ENCODE measurements at places on chromosomes 5 and 9. TPM values are rescaled to one million over a fixed set of nuclear protein-coding genes. Genes with fewer than 3 reads are reported as not detected.

DNA sequence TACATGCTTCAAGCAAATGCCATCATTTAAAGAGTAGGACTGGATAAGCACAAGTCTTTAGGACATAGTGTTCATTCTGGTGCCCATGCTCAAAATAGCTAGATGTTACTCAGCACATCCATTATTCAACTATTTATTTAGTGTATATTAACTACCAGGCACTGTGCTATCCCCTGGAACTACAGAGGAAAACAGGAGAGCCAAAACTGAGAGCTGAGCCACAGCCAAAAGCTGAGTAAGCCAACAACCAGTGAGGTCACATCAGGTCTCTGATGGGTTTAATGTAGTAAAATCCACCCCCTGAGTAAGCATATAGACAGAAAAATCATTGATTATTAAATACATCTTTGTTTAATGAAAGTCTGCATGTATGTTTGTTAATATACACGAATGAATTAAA lies 469.3 kb upstream of the DMAC1 start:
- no peak for DNase-seq

GRCh38 chr9:134293611-134294152 lies 32.6 kb upstream of the RXRA start:
- no peak for DNase-seq

DNA sequence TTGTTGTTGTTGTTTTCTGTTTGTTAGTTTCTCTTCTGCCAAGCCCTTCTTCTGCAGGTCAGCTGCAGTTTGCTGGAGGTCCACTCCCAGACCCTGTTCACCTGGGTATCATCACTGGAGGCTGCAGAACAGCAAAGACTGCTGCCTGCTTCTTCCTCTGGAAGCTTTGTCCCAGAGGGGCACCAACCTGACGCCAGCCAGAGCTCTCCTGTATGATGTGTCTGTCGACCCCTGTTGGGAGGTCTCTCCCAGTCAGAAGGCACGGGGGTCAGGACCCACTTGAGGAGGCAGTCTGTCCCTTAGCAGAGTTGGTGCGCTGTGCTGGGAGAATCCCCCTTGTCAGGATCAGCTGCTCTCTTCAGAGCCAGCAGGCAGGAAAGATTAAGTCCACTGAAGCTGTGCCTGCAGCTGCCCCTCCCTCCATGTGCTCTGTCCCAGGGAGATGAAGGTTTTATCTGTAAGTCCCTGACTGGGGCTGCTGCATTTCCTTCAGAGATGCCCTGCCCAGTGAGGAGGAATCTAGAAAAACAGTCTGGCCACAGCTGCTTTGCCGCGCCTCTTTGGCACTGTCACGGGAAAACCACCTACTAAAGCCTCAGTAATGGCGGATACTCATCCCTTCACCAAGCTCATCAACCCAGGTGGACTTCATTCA lies 299.2 kb downstream of the EDIL3 start:
- DNase-seq = no peak

DNA sequence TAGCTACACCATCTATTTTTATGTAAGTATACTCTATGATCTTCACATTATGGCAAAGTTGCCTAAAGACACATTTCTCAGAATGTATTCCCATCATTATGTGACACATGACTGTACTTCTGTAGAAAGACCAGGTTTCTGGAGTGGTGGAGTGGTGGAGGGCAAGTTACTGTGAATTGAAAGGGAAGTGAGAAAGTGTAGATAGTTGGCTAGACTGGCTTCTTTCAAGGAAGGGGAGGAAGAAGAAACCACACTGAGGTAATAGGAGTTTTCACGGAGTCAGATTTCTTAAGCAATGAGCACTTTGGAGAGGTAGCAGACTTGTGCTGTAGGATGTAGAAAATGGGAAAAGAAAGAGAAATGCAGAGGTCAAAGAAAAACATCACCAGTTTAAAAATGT lies 50.9 kb upstream of the EQTN start:
- no peak for DNase-seq

- DNase-seq = no peak
Measured at GRCh38 chr9:15505921-15506320, 4.8 kb downstream of the PSIP1 start.

Gene ANKRD18A
- 6.4 TPM for total RNA-seq

DNA sequence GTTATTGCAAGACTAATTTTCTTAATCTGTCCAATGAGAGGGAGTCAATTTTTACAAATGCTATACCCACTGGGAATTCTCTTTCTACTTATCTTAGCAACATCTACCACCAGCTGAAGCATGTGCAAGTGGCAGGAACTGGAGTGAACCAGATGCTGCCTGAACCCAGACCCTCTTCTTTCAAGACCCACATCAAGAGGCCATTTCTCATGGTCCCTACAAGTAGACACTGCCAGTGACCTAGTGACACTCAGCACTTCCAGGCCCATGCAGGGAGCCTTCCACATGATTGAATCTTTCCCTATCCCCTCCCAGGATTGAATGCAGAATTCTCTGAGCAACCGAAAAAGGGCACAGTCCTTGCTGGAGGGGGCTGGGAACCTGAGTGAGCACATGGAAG lies 148.2 kb upstream of the ADAMTS16 start:
- no peak for DNase-seq

Data from lower leg skin (tissue), 4 donors.